ENCODE measurements at places on chromosomes 13 and 19. TPM values are rescaled to one million over a fixed set of nuclear protein-coding genes. Genes with fewer than 3 reads are reported as not detected.

Gene LGALS14
- not detected for total RNA-seq

Gene ADPRHL1
- total RNA-seq, result 4.8 TPM

GRCh38 chr13:110127986-110128511 is 178.9 kb downstream of the COL4A1 start:
- no peak overlapping the region for H3K27ac ChIP-seq
- H3K27me3 ChIP-seq, result peaks cover 2% of the 10 kb centered on the region
- no peak for DNase-seq
- no peak overlapping the region for H3K4me3 ChIP-seq
- H3K36me3 ChIP-seq, result no peaks in the 10 kb centered on the region

DNA sequence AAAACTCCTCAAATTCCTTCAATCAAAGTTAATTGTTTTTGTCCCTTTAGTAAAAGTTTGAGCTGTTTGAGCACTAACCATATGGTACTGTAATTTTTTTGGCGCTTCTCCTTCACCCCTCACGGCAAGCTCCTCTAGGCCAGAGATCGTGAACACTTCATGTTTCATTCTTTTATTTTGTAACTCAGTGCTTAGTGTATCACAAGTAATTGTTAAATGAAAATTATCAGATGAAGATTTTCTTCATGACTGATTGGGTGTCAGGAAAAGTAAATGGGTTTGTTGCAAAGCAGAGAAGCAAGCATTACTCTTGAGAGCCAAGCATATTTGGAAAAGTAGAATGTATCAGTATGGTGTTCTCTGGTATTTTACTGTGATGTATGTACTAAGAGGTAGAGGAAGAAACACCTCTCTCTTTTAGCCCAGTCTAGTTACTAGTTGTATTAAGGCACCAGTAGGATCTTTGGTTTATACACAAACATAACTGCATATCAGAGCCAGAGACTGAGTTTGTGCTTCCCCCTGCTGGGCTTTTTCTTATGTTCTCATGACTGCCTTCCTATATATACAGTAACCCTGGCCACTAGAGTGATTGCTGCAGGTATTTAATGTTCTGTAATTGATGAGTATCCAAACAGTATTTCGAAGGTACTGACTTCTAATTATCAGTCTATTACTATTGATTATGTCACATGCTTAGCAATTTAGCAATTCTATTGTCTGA is 202.3 kb upstream of the KLHL1 start:
- no peak overlapping the region for H3K4me3 ChIP-seq
- H3K4me1 ChIP-seq, result no peaks in the 10 kb centered on the region
- peak; percentile 17 for DNase-seq
- no peaks in the 10 kb centered on the region for H3K27me3 ChIP-seq

DNA sequence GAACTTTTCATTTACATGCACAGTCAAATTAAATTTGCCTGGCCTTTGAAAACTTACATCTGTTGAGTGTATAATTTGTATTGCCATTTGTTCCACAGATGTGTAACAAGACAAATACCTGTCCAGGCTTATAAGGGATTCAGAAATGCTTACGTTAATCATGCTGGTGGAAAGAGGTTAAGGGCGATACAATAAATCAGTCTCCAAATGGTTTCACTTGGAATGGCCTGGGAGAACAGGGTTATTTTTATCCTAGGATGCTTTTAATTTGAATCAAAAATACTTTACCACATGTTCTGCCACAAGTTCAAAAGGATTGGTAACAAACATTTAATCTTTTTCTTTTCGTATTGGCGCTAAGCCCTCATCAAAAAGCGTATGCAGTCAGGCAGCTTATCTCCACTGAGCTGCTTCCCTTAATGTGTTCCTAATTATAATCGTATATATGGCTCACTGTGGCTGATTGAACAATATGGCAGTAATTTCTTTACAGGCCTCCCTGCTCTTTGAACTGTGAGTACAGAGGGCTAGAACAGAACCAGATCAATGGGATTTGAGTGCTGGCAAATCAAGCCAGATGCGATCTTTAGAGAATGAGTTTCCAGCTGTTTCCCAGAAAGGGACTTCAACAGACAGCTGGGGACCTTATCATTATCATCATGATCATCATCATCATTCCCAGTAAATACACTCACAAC is 425.7 kb downstream of the SPRY2 start:
- no peak for DNase-seq
- H3K4me3 ChIP-seq, result no peak overlapping the region
- H3K27ac ChIP-seq, result no peak overlapping the region
